Activated effector memory CD4-positive, alpha-beta T cell treated with anti-CD3 and anti-CD28 coated beads, Interleukin-2, amount 50 U/mL, for 16 hours (primary cell): ENCODE measurements at places on chromosomes 3 and 15.

DNA sequence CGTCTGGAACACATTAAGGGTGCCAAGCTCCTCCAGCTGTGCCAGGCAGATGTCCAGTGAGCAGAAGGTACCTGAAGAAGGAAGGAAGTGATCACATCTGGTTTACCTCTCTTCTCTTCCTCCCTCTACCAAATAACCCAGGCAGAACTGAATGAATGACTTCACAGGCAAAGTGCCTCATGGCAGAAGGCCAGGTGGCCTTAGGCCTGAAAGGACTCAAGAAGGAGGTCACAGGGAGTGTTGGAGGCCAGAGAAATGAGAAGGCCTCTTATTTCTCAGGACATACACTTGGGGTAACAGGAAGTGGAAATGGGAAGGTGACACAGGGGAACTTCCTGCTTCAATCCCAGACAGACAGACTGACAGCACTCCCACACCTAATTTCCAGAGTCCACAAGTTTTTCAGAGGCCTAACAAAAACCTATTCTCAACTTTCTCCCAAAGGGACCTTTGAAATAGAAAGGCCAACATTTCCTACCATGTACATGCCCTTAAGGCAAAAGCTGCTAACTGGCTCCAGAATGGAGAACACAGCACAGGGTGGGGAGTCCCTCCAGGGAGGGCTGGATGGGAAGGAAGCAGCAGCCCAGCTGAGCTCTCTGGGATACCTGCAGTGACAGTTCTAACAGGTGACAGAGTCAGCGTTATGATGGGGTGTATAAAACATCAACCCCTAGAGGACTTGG, 17.6 kb upstream of the SIN3A start:
- no peak for DNase-seq

DNA sequence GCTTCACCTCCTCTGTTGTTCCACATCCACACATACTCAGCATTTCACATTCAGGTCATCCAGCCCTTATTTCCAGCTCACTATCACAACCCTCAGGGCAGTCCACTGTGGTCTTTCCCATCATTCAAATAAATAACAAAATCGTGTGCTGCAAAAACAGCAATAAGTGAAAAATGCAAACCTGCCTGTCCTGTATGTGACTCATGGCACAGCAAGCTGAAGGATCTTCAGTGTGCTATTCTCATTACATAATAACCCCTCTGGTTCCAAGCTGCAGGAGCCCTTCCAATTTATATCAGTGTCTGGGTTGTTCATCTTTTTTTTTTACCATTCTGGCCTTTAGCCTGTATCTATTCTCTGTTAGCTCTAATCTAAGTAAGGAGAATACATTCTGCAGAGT, 185.3 kb upstream of the UBE2E2 start:
- DNase-seq = no peak

- no peak for DNase-seq
Measured at GRCh38 chr15:42107473-42107872, 13.1 kb upstream of the PLA2G4D start.

DNA sequence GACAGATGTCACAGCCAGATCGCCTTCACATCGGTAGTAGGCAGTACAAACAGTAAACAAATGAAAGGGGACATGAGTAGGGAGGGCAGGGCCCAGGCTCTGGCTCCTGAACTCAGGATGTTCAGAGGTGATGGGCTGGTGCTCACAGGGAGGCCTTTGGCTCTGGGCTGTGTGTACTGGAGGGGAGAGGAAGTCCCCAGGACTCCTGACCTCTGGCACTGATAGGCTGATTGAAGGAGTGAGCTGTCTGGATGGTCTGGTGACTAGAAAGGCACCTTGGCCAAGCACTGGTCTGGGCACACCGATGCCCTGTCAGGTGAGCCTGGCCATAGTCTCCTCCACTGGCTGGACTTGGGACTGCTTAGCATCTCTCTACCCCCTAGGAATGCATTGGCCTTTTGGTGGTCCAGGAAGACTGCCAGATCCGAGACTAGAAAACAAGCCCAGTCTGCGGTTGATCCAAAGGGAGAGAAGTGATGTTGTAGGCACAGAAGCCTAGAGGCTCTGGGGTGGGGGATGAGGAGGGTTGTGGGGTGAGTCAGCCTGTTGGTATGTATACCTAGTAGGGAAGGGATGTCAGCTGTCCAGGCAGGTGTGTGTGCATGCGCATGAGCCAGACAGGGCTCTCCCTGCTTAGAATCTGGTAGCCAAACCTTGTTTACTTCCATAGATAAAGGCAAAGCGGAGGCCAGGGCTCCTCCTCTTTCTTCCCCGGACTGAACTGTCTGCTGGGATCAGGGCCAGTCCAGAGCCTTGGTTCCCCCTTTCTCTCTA, 1.9 kb downstream of the SPINT1 start:
- no peak for DNase-seq

DNA sequence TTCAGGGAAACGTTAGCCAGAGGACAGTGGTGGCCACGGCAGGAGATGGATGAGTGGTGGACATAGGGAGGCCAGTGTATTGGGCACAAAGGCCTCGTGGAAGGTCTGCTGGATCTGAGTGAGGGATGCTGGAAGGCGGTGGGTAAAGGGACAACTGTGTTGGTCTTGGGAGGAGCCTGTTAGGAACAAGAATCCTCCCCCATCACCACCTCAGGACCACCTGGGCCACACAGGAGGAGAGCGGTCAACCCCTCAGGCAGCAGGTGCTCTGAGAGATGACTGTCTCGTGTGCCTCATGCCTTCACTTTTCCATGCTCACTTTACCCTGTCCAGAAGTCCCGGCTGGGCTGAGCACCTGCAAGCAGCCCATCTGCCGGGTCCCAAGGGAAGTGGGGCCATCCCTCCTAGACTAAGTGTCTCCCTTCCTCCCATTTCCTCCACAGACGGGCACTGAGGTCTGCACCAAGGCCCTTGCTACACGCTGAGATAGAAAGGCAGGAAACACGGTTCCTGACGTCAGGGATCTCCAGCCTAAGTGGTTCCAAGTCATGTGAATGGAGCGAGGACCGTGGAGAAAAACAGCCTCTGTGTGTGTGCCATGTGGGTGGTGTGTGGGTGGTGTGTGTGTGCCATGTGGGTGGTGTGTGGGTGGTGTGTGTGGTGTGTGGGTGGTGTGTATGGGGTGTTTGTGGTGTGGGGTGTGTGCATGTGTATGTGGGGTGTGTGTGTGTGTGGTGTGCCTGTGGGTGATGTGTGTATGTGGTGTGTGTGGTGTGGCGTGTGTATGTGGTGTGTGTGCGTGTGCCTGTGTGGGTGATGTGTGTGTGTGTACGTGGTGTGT, 47.8 kb upstream of the CTSH start:
- DNase-seq = no peak

DNA sequence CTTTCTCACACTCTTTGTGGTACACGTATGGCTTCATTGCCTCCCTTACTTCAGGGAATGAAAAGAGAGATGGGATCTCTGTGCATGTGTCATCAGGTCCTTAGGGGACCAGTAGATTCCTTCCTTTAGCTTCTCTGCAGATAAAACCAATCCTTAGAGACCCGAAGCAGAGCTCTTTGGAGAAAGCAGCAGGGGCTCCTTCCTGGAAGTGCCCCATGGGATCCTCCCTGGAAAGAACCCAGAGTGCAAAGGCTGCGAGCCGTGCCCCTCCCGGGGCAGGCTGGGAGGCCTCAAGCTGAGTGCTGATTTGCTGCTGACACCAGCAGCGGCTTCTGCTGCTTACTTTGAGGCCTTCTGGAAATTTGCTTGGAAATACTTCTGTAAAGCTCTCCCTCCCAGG, 328.6 kb upstream of the RGMA start:
- DNase-seq = no peak

- DNase-seq = no peak
Measured at GRCh38 chr3:154981201-154981600, 98.9 kb upstream of the MME start.

DNA sequence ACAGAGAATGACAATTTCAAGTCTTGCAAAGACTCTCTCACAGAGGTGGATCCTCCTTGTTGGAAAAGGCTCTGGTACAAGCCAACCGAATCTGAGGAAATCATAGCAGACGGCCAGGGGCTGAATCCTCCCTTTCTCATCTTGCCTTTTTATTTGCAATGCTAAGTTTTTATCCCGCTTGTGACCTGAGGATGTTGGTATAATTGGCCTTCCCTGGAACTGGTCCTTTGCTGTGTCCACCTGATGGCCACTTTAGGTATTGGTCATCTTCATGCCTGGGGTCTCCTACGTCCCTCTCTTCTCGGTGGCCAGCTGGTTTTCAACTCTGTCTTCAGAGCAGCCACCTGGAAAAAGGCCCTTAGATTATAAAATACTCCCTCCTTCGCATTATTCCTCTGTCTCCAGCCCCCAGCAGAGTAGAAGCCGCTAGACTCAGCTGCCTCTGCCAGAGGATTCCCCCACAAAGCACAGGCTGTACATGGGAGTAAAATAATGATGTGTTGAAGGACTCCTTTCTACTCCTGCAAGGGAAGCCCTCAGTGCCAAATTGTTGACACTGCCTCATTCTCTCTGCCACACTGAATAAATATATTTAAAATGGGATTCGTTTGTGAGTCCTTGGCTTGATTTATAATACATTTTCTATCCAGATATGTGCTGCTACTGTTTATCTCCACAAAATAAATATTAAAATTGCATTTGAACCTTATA, 208.9 kb upstream of the CFAP20DC start:
- DNase-seq = no peak

GRCh38 chr3:159280386-159281191, 478.7 kb downstream of the MFSD1 start:
- no peak for DNase-seq

DNA sequence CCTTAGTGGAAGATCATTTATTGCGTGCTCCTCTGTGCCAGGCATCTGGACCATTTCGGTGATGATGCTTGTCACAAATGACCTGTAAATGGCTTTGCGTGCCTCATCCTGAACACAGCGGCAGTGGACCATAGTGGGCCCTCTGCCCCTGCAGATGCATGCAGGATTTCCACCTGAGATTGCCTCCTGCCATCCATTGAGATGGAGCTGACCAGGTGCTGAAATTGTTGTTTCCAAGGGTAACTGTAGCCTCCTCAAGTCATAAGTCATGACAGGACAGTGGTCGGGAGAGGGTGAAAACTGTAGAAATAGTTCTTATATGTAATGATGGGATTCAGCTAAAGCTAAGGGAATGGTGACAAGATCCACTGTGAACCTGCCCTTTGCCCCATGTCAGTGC, 35.5 kb downstream of the CLSTN2 start:
- DNase-seq = no peak

DNA sequence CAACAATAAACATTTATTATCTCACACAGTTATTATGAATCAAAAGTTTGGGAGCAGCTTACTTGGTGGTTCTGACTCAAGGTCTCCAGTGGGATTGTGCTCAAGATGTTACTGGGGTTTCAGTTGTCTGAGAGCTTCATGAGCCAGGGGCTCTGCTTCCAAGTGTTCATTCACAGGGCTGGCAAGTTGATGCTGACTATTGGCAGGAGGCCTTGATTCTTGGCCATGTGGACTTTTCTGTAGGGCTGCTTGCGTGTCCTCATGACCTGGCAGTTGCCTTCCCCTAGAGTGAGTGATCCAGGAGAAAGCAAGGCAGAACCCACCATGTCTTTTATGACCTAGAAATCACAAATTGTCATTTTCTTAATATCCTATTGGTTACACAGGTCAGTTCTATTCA, 87.2 kb upstream of the TNFAIP8L3 start:
- DNase-seq = no peak

GRCh38 chr15:67120009-67120838, 54.8 kb downstream of the SMAD3 start:
- no peak for DNase-seq

DNA sequence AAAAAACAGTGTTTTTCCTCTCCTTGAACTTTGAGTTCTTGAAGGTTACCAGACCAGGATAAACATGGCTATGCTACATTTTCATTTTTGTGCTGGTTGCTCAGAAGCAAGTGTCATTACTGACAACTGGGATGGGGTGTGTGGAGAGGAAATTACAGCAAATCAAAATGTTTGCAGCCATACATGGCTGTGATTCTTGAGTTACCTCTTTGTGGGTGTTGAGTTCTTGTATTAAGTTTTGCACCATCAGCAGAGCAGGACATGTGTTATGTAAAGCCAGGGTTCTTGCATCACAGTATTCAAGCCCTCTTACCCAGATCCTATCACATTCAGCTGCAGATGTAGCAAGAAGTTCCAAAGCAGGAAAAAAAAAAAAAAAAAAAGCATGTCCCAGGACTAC, 53.9 kb upstream of the ATOSA start:
- DNase-seq = no peak

- no peak for DNase-seq
Measured at GRCh38 chr3:72205297-72205826, 420.4 kb upstream of the PROK2 start.

DNA sequence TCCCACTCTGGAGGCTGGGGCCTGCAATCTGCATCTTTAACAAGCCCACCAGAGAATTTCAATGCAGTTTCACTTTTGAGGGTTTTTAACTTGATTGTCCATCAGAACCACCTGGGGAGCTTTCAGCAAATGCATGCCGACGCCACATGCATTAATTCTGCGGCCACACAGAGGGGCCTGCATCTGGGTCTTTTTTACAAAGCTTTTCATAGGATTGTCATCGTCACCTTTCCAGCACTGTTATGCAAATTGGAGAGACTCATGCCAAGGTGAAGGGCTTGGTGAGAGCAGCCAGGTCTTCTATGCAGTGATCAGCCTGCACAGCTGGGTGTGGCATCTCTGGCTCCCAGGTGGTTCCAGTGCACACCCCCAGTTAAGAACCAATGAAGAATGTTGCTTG, 143.0 kb upstream of the CTDSPL start:
- no peak for DNase-seq

DNA sequence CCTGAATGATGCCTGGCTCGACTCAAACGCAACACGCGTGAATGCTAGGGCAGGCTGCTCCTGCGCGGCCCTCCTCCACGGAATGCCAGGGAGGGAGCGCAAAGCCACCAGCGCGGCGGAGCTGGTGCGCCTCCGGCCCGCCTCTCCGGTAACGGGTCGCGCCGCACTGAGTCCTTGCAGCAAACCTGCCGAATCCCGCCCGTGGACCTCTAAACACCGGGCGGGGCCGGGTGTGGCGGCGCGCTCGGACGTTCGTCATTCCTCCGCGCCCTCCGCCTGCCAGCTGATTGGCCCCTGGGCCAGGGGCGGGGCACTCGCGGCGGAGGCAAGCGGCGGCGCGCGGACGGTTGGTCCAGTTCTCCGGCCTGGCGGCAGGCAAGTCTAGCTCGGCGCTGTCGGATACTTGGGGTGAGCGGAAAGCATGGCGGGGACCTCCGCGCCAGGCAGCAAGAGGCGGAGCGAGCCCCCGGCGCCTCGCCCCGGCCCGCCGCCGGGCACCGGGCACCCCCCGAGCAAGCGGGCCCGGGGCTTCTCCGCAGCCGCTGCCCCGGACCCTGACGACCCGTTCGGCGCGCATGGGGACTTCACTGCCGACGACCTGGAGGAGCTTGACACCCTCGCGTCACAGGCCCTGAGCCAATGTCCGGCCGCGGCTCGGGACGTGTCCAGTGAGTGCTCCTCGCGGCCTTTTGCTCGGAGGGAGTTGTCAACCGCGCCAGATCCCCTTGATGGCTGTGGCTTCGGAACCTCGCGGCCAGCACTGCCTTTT, at the start of gene ATRIP:
Gene ATRIP (plus strand): TSS at position 313 of the 769 bp plus-strand sequence. CDS start 109 bp downstream, at position 422.
- peak; percentile 96 for DNase-seq

- DNase-seq = no peak
Measured at GRCh38 chr15:56812961-56813360, 79.7 kb upstream of the ZNF280D start.

GRCh38 chr15:85646538-85647091, 148.1 kb downstream of the KLHL25 start:
- DNase-seq = peak; percentile 72

GRCh38 chr15:58522391-58522790, 90.6 kb downstream of the LIPC start:
- DNase-seq = peak; percentile 50
